ENCODE measurements at places on chromosomes 13 and 19. TPM values are rescaled to one million over a fixed set of nuclear protein-coding genes. Genes with fewer than 3 reads are reported as not detected.

PBX4 gene
- total RNA-seq: not detected

RFPL4A gene
- not detected for total RNA-seq

KCNN4 gene
- total RNA-seq: 1.4 TPM

SHKBP1 gene
- 19.7 TPM for total RNA-seq

DNAJC15 gene
- 30.3 TPM for total RNA-seq

FFAR2 gene
- total RNA-seq: 0.28 TPM

RHPN2 gene
- total RNA-seq: 3.1 TPM

Data from right cardiac atrium (tissue), 5 donors.